Chondrocyte (in vitro differentiated cells): ENCODE measurements at places on chromosomes 7 and 10. TPM values are rescaled to one million over a fixed set of nuclear protein-coding genes. Genes with fewer than 3 reads are reported as not detected.

DNA sequence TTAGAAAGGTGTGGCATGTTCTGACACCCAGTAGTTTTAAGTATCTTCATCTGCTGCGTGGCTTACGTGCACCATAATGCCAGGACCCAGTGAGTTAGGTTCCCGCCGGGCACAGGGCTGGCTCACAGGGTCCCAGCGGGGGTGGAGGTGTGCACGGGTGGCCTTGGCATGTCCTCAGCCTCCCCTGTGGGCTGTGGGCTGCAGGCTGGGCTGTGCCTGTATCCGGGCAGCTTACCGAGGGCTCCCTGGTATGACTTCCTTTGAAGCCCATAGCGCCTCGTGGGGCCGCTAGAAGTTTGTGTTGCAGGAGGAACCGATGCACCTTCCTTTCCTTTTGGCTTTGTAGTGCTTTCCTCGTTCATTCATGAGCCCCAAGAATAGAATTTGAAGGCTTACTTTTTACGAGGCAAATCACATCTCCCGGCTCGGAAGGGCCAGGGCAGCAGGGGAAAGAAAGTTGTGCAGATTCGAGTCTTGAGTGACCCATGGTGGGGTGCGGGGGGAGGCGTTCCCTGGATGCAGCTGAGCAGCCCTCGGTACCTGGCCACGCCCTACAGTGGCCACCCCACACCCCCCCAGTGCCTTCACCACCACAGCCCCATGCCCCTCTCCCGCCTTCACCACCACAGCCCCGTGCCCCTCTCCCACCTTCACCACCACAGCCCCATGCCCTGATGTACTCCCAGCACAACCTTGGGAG, 113.2 kb downstream of the WDR37 start:
- no peak overlapping the region for H3K27ac ChIP-seq
- H3K4me3 ChIP-seq: no peak overlapping the region
- peak; percentile 78 for DNase-seq
- H3K27me3 ChIP-seq: peaks cover 29% of the 10 kb centered on the region
- H3K4me1 ChIP-seq: no peaks in the 10 kb centered on the region
- no peaks in the 10 kb centered on the region for H3K36me3 ChIP-seq

- H3K27me3 ChIP-seq: no peaks in the 10 kb centered on the region
- H3K36me3 ChIP-seq: no peaks in the 10 kb centered on the region
- H3K4me3 ChIP-seq: no peak overlapping the region
- peak overlapping the region; percentile 63 for H3K27ac ChIP-seq
- peaks cover 34% of the 10 kb centered on the region for H3K4me1 ChIP-seq
- no peak for DNase-seq
Observed at GRCh38 chr7:41568135-41568534, 134.8 kb downstream of the INHBA start.

DNA sequence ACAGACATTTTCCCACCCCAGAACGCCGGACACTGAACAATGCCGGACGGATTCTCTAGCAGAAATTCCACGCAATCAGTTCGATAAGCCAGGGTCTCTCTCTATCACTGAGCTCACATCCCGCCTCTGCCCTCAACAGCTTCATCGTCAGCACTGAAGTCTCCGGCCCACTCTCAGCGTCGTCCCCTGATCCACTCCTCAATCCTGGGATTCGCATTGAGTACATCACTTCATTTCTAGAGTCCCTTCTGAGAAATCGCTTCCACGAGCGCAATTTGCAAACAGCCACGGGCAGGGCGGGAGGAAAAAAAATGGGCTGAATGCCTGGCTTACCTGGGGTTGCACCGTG, 365 bp downstream of the YME1L1 start:
- no peaks in the 10 kb centered on the region for H3K36me3 ChIP-seq
- H3K4me1 ChIP-seq: peaks cover 48% of the 10 kb centered on the region
- no peaks in the 10 kb centered on the region for H3K27me3 ChIP-seq
- no peak for DNase-seq

- H3K4me3 ChIP-seq: no peak overlapping the region
- DNase-seq: no peak
- H3K36me3 ChIP-seq: no peaks in the 10 kb centered on the region
- no peaks in the 10 kb centered on the region for H3K27me3 ChIP-seq
- H3K4me1 ChIP-seq: peaks cover 78% of the 10 kb centered on the region
Observed at GRCh38 chr10:91559750-91560149, 73.1 kb downstream of the PPP1R3C start.

DNA sequence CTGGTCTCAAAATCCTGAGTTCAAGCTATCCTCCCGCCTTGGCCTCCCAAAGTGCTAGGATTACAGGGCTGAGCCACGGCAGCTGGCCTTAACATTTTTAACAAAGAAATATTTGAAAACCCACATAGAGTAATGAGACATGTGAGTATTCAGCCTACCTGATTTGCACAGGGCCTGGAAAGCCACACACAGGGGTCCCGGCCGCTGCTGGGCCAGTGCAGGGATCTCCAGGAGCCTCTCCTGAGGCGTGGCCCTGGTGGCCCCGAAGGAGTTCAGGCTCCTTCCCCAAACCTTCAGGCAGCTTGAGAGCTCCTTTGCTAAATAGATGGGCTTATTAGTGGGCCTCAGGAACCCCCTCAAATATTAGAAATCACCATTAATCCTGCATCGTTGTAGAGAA, 18.7 kb downstream of the CNPY1 start:
- DNase-seq: no peak
- no peak overlapping the region for H3K27ac ChIP-seq
- peaks cover under 1% of the 10 kb centered on the region for H3K4me1 ChIP-seq
- H3K27me3 ChIP-seq: peaks cover 66% of the 10 kb centered on the region
- peaks cover 2% of the 10 kb centered on the region for H3K36me3 ChIP-seq

DNA sequence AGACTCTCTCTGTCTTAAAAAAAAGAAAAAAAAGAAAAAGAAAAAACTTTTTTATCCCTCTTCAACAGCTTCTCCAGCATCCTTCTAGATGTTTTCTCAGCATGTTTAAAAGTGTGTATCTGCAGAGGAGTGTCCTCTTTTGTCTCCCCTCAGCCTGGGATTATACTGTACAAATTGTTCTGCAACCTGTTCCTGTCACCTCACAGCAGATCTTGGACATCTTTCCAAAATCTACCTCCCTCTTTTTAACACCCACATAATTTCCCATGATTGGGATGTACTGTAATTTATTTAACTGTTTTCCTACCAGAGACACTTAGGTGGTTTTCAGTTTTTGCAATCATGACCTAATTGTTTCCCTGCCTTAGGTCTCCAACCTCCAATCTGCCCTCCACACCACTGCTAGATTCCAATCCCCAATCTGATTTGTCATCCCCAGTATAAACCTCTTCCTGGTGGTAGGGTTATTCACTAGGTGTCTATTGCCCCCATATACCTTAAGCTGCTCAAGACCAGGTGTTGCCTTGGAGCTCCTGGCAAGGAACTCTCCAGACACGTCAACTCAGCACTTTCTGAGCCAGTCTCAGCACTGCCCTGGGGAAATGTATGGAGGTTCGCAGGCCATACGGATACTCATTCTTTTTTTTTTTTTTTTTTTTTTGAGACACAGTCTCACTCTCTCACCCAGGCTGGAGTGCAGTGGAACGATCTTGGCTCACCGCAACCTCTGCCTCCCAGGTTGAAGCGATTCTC, 17.6 kb upstream of the DDIT4 start:
- H3K4me1 ChIP-seq: peaks cover 71% of the 10 kb centered on the region
- H3K36me3 ChIP-seq: no peaks in the 10 kb centered on the region
- H3K27ac ChIP-seq: peak overlapping the region; percentile 9
- no peak overlapping the region for H3K4me3 ChIP-seq
- no peak for DNase-seq
- H3K27me3 ChIP-seq: no peaks in the 10 kb centered on the region

- H3K36me3 ChIP-seq: no peaks in the 10 kb centered on the region
- no peak overlapping the region for H3K27ac ChIP-seq
- peaks cover 2% of the 10 kb centered on the region for H3K27me3 ChIP-seq
- H3K4me1 ChIP-seq: peaks cover 4% of the 10 kb centered on the region
- H3K4me3 ChIP-seq: no peak overlapping the region
Observed at GRCh38 chr10:6473901-6474370, 106.1 kb downstream of the PRKCQ start.

GRCh38 chr7:30019387-30019786, 7.1 kb downstream of the FKBP14 start:
- H3K27ac ChIP-seq: no peak overlapping the region
- H3K36me3 ChIP-seq: peaks cover 10% of the 10 kb centered on the region
- no peak for DNase-seq
- H3K4me3 ChIP-seq: no peak overlapping the region
- no peaks in the 10 kb centered on the region for H3K27me3 ChIP-seq
- peaks cover 35% of the 10 kb centered on the region for H3K4me1 ChIP-seq

DNA sequence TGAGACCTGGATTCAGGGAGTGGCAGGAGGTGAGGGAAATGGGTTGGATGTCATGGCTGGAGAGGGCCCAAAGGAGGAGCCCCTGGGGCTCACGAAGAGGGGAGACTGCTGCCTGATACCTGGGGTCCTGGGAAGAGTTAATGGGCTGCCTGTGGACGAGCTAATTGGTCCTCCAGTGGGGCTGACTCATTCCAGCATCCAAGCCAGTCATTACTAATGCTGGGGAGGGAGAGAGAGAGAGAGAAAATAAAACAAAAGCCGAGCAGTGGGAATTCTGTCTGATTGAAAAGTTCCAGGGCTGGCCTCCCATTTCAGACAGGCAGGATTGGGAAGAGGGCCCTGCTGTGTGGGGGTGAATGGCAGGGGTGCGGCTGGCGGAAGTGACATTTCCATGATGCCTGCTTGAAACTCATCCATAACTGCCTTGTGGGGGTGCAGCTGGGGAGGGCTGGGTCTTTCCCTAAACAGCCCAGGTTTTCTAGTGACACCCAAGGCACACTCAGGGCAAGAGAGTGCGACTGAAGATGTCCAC, 297.8 kb downstream of the RPS24 start:
- no peaks in the 10 kb centered on the region for H3K27me3 ChIP-seq
- no peak for DNase-seq
- H3K4me1 ChIP-seq: peaks cover 20% of the 10 kb centered on the region

HPS6 gene
- 19.4 to 21.8 TPM (median 20.1 TPM) in 3 replicates for total RNA-seq

NXPH1 gene
- total RNA-seq: not detected in 3 replicates

CYP2C8 gene
- not detected in 3 replicates for total RNA-seq

HMX3 gene
- total RNA-seq: not detected in 3 replicates

LFNG gene
- total RNA-seq: 36.7 to 39.9 TPM (median 39.9 TPM) in 3 replicates

SAMD9L gene
- 6.8 to 22.5 TPM (median 6.9 TPM) in 3 replicates for total RNA-seq
